ENCODE measurements at places on chromosomes 7 and 10.

DNA sequence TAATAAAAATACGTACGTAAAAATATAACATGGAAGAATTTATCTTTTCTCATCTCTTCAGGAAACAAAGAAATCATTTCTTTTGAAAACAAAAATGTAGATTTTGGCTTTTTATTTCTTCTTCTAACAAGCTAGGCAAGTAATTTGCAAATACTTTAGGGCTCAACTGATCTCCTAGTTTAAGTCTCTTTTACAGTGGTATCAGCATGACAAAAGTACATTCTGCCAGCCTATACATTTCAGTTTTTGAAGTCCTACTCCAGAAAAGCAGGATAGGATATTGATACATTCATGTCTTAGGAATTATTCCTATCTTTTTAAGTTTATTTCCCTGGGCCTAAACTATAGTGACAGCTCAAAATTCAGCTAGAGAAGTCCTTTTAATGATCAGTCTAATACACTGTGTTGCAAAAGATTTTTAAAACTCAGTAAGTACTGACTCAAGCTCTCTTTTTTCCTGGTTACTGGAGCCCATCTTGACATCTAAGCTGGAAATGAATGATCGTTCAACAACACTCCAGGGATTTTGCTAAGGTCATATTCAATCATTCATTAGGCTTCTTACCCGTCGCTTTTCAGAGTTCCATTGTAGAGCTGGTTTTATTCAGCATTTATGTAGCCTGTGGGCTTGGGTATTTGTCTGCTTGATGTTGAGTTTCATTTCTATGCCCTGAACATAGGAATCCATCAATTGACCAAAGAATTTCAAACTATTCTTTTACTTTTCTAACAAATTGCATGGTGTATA lies 12.2 kb upstream of the FAM53B start:
- DNase-seq, result no peak

GRCh38 chr10:111211706-111212105 lies 134.9 kb downstream of the ADRA2A start:
- no peak for DNase-seq

DNA sequence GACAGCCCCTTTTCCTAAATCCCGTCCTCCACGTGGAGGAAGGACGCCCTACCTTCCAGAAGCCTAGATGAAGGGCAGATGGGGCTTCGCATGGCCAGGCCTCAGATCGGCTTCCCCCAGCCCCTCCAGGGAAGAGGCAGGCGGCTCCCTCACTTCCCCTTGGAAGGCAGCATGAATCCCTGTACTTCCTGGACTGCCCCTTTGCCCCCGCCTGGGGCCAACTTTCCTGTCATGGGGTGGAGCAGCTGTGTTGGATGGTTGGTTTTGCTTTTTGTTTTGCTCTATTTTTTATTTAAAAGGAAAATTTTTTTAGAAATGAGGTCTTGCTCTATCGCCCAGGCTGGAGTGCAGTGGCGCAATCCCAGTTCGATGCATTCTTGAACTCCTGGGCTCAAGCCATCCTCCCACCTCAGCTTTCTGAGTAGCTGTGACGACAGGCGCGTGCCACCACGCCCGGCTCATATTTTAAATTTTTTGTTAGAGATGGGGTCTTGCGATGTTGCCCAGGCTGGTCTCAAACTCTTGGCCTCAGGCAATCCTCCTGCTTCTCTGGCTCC lies 27.2 kb downstream of the GTF2IRD1 start:
- no peak for DNase-seq

DNA sequence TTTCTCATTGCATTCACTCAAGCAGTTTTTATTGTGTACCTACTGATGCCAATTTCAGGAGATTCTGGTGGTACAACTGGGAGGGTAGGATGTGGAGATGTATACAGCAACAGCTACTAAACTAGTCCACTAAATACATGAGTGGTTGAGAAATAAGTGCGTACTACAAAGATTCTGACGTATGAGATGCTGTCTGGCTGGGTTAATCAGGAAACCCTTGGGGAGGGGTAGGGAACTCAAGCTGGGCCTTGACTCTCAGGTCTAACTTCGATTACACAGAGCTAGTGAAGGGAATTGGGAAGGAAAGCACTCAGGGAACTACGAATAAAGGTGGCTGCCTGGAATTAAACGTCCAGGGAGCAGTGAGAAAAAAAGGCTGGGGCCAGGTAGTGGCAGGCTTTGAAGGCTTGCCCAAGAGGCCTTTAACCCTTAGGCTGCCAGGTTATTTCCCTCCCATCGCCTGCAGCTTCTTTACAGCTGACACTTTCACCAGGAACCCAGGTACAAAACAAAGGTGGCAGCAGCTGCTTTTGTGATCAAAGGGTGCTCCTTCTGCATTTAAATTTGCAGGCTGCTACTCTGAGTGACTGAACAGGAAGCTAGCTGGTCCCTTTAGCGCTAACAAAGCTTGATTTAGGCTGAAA lies 3.2 kb downstream of the MMS19 start:
- DNase-seq, result no peak

DNA sequence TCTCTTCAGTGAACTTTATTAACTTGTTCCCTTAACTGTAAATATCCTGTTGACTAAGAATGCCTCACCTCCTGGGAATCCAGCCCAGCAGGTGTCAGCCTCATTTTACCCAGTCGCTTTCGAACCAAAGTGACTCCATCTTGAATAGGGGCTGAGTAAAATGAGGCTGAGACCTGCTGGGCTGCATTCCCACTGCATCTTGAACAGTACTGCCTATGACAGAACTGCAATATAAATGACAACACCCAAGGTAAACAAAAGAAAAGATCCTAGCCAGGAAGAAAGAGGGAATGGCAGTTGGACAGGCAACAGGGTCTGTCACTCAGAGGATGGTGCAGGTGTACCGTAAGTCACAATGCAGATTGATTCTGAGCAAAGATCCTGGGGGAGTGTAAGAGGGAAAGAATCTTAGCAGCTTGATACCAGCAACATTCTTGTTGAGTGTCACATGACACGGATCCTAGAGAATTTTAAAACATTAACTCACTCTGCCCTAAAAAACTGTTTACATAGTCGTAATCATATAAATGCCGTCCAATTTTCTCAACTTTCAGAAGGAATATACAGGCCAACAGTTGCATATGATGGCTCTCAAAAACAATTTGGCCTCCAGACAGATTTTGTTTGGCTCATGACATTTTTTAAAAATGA lies 4.4 kb upstream of the FAM107B start:
- DNase-seq, result no peak

DNA sequence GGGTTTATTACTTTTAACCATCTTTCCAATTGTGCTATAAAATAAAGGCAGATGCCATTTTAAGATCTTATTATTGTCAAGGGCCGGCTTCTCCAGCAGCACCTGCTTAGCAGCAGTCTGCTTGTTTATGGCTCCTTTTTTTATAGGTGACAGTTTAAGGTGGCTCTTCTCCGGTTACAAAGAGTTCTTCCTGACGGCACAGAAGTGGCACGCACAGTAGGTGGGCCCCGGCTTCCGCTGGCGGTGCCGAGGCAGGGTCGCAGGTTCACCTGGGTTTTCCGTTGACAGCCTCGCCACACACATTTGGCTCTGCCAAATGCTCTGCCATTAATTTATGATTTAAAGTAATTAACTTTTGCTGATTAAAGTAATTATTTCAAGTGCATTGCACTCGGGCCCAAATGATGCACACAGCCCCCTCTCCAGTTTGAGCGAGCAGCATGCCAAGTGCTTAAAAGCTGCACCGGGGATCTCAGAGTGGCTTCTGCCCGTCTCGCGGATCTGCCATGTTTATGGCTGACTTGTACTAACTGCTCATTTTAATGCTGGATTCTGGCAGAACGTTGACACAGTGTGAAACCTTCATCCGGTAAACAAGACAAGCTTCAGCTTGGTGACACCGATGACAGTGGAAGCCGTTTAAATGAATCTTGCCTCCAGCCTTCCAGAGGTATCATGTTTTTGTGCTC lies 355.1 kb upstream of the MKI67 start:
- DNase-seq, result no peak

GRCh38 chr10:85284778-85285770 lies 956.7 kb downstream of the CCSER2 start:
- no peak for DNase-seq

DNA sequence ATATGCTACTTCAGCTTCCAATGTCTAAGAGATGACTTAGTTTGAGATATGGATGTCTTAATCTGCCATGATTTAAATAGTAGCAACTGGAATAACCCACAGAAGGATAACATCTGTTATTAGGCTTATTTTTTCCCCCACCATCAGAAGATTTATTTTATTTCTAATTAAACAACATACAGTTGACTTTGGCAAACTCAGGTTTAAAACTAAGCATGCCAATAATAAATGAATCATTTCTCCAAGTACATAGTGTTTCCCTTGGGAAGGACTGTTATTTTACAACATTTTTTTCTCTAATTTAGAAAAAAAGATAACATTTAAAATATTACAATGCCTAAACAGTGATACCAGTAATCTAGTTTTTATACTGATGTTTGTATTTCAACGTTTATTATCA lies 58.4 kb downstream of the SFTPD start:
- DNase-seq, result no peak

DNA sequence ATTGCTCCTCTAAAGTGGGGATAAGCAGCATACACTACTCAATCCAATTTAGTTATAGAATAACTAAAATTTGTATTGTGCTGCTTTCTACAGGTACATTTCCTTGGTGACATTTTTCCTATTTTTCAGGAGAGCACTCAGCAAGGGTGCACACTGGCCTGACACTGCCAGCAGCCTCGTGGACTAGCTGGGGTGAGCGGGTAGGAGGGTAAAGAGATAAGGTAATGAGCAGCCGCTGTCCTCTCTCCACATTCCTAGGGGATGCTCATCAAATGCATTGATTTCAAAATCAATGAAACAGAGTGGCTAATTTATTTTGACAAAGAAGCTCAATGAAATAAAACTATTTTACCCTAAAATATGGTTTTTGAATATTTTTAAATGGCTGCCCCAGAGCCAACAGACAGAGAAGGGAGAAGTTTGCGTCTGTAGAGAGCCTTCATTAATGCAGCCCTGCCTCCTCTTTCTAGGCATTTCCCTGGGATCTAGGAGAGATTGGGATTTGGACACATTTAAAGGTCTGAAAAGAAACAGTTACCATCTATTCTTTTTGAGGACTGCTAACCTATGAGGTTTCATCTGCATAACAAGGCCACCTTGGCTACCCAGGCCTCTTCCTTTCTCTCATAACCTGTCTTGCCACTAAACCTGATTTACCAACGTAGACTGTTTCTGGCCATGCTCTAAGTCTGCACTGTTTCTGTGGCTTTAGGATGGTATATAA lies 561.0 kb downstream of the IPMK start:
- DNase-seq, result no peak

- no peak for DNase-seq
These were observed 164.3 kb downstream of the GRID1 start for GRCh38 chr10:86202226-86202735.

- no peak for DNase-seq
These were observed 2.9 kb downstream of the INPP5A start for GRCh38 chr10:132540456-132540855.

Measured in NCI-H2029 (cell line).